ENCODE measurements at places on chromosomes 7 and 10.

- DNase-seq, result peak; percentile 83
Measured at GRCh38 chr7:129494041-129494440, 8.3 kb upstream of the SMKR1 start.

- DNase-seq, result no peak
Measured at GRCh38 chr7:96144260-96144526, 177.7 kb downstream of the SLC25A13 start.

DNA sequence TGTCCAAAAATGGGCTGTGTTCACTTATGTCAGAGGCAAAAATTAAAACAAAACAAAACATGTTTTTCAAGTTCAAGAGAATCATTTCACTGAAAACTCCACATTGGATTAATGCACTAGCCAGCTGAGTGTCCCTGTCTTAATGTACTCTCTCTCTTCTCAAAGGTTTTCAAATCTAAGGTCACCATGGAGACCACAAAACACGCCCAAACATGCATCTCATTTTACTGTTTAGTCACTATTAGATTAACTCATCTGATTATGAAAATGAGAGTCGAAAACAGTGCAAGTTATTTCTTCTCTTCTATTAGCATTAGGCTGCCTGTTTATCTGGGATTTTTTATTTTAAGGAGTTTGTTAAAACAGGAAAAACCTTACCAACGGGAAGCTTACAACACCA, 70.8 kb upstream of the ASAH2 start:
- peak; percentile 38 for DNase-seq

DNA sequence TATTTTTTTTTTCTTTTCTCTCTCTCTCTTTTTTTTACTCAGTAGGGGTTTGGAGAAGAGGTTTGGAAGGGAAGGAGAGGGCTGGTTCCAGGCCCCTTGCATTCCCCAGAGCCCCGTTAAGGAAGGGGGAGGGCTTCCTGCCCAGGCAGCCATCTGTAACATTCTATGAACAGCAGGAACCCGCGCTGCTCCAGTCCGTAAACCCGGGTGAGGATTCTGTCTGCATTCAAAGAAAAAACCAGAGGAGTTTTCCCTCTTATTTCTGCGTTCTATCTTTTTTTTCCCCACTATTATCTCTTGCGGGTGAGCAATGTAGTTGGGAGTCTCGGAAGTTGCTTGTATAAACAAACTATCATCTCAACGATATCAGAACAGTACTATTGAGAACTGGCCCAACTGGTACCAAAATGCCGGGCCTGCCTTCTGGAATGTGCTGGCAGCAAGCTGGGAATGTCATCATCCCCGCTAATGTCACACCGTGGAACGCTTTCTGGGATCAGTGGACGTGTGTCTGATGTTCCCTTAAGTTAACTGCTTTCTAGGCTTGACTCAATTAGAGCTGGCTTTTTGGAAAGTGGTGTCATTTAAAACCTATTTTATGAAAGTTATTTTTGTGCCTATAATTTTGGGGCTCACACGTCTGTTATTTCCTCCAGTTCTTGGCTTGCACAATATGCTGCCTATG, 153.1 kb upstream of the MEOX2 start:
- DNase-seq, result peak; percentile 60

DNA sequence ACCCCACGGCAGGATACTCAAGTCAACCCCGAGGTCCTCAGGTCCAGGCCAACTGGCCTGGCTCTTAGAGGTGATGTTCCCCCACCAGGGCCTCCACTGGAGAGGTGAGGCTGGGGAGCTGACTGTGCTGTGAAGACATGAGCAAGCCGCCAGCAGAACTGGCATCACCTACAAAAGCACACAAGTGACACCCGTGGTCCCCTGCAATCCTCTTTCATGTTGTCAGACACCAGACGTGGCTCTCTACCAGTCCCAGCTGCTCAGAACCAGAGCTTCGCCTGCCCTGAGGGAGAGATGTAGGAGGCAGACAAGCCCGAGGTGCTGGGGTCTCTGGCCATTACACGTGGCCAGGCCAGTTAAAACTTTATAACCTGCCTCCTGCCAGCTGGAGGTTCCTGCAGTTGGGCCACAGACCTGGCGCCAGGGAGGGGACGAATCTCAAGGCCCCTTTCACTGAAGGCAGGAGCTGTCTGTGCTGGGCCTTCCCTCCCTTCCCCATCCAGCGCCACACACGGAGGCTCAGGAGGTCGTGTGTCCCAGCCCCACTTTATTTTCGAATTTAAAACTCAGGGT, 2.2 kb downstream of the COMTD1 start:
- no peak for DNase-seq

GRCh38 chr7:156889089-156889488, 3.9 kb downstream of the LMBR1 start:
- peak; percentile 16 for DNase-seq

GRCh38 chr7:148699782-148700629, 1.3 kb downstream of the CUL1 start:
- peak; percentile 46 for DNase-seq

DNA sequence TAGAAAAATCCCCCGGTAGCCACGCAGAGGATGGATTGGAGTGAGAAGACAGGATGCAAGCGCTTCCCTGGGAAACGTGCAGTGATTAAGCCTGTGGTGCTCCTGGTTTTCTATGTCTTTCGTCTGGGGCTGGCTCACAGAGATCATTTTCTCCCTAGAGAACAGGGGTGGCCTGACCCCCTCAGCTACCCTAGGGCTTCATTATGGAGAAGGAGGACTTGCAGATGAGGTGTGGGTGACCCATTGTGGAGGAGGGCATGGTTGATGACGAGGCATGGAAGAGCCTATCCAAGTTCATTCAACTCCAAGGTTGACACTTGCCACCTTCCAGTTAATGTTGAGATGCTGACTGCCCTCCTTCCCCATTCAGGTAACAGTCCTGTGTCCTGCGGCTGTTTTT, 75.9 kb downstream of the VSTM4 start:
- no peak for DNase-seq

DNA sequence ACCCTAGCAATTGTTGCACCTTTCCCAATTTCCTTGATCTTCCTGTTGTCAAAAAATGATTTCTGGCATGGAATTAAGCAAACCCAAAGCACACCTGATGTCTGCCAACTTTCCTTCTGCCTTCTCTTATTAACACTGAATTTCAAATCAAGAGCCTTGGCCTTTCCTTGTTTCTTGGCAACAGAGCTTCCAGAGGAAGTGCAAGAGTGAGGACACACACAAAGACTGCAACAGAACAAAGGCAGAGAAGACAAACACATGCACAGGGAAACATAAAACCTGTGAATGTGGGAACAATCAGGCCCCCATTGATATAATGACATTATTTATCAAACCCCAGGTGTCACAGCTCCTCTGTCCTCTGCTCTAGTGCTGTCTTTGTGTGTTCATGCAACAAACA, 73.0 kb upstream of the IL6 start:
- no peak for DNase-seq

DNA sequence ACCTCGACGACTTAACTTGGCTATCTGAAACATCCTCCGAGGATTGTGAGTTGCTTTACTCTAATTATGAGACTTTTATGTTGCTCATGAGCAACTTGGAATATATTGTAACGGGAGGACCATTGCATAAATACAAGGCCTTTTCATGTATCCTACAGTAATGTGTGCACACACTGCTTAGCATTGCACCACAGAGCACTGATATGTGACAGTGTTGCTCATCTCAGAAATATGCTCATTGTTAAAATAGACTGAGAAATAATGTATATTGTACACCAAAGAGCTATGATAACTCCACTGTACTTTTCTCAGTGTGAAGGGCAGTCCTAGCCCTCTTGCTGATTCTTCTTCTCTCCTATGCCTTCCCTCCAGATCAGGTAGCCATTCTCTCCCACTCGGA, 102.8 kb upstream of the CDK13 start:
- peak; percentile 22 for DNase-seq

GRCh38 chr10:105181626-105182025, 540.5 kb downstream of the SORCS3 start:
- peak; percentile 4 for DNase-seq

- peak; percentile 86 for DNase-seq
Measured at GRCh38 chr10:112461029-112461887, 14.2 kb downstream of the VTI1A start.

DNA sequence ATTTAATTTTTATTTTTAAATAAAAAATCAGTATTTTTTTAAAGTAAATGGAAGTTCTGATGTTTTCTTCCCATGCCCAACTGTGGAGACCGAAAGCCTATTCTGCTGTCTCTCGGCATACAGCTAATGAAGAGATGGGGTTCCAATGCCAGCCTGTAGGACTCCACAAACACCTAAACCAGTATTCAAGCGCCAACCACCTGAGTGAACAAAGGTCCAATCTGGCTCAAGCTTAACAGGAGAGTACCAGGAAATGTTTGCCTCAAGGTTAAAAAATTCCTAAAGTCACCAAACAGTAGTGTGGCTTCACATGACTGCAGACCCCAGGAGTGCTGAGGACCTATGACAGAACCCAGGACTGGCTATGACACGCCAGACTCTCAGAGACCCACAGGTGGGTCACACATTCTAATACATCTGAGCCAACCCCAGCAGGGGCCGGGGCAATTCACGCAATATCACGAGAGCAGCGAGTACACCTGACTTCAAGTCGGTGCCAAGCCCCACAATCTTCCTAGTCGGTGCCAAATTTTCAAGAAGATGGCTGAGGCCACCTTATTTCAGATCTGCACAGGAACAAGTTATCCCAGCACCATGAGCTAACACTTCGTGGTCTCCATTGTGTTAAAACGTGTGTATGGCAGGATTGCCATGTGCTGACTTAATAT, 31.6 kb downstream of the KIAA1549 start:
- no peak for DNase-seq

- no peak for DNase-seq
Measured at GRCh38 chr10:78455811-78456210, 422.1 kb downstream of the RPS24 start.

DNA sequence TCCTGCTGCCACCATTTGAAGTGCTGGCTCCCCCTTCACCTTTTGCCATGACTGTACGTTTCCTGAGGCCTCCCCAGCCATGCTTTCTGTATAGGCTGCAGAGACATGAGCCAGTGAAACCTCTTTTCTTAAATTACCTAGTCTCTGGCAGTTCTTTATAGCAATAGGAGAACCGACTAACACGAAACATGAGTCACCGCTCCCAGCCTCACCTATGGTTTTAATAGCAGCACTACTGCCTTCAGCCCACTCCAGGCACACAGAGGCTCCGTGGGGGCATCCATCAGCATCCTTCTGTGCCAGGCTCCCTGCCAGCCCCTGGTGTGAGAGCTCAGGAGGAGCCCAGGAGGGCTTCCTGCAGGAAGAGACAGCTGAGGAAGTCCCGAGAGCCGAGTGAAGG, 5.5 kb upstream of the ZNF316 start:
- no peak for DNase-seq

GRCh38 chr10:67853512-67853911, 15.5 kb upstream of the DNAJC12 start:
- no peak for DNase-seq

DNA sequence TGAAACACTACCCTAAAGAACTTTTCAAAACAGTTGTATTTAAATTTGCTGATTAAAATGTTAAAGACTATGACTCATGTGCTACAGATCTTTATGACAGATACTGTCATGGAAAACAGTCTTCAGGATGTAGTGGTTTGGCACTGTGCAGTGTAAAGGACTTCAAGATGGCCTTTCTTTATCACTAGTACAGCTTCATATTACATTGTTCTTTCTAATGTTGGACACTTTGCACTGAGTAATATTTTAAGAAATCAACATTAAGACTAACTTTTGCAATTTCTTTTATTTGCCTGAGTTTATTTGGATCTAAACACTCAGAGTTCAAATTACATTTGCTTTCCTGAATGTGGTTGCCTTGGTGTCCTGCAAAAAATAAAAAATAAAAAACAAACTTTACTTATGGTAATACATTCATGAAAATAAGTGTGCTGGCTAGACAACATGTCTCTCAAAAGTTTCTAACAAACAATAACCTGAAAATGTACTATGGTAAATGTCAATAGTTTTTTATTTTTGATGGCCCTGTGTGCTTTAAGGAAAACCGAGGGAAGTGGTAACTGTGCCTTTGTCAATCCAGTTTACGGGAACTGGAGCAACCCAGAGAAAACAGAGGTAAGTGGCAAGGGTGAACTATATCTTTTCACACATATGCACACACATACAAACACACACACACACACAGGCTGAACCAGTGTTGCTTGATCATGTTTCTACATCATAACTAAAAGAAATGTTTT, 85.9 kb upstream of the PLXDC2 start:
- peak; percentile 61 for DNase-seq

DNA sequence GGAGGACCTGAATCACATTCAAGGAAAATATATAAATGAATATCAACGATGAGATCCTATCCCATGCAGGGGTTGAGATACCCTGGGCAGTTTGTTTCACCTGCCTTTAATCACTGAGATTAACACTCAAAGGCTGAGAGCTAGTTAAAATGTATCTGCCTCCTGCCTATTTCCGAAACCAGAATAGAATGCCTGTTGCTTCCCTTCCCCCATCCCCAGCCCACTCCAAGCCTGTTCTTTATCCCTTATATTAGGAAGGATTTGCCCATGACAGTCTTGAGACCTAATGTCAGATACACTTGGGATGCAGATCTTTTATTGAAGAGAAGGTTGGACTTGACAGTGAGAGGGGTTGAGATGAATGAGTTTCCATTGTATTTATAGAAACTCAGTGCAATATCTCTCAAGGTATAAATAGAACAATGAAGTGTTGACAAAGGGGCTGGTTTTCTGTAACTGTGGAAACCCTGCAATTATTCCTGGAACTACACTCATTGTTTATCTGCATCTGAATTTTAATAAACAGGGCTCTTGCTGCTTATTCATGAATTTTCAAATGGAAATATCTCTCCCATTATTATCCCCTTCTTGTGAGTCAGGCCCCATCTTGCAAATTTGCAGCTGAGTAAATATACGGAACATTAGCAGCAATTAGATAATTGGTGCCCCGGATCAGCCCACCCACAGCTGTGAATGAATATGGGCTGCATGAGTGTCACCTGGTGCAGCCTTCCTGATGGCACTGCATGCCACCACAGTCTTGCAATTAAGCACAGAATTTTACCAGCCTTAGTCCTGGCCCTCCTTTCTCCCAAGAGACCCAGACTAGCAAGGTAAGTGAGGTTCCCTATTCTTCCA, 66.7 kb downstream of the SORCS3 start:
- DNase-seq, result no peak

DNA sequence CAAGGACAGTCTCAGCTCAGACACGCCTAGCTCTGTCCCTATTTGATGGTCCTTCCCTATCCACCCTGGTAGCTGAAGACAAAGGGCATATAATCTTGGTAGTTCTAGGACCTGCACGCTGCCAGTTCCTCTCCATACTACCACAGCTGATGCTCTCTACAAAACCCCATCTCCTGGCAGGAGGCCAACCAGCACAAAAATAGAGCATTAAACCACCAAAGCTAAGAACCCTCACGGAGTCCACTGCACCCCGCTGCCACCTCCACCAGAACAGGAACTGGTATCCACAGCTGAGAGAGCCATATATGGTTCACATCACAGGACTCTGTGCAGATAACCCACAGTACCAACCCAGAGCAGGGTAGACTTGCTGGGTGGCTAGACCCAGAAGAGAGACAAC, 299.4 kb downstream of the LRRTM3 start:
- DNase-seq, result no peak

DNA sequence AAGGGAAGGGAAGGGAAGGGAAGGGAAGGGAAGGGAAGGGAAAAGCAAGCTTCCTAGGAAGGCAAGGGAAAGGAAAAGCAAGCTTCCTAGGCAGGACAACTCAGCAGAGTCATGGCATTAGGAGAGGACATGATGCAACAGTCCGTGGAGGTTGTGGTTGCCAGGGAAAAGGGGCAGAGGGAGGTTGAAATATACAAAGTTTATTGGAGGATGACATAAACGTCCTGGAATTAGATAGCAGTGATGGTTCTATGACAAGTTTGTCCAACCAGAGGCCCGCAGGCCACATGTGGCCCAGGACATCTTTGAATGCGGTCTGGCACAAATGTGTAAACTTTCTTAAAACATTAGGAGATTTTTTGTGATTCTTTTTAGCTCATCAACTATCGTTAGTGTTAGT, 59.8 kb upstream of the OPN4 start:
- peak; percentile 46 for DNase-seq
